Effector memory CD8-positive, alpha-beta T cell (primary cell): ENCODE measurements at places on chromosomes 7 and 10.

DNA sequence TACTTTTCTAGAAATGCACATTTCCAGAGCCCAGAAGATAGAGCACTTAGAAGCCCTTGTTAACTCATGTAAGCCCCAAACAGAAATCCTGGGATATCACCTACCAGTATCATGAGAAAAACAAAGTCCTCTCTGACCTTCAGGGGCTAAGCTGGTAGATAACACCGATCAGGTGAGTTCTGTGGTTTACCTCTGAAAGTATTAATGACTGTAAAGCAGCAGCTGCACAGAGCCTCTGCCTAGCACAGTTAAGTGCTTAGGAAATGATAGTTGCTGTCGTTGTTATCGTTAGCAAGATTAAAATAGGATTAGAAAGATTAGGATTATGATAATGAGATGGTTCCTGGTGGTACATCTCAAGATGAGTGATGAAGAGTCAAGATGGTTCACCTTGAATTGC is 64.9 kb downstream of the PLXNA4 start:
- H3K4me3 ChIP-seq = no peak overlapping the region
- H3K4me1 ChIP-seq = peaks cover 11% of the 10 kb centered on the region
- no peak for DNase-seq
- no peak overlapping the region for H3K27ac ChIP-seq
- H3K36me3 ChIP-seq = no peaks in the 10 kb centered on the region
- peaks cover 6% of the 10 kb centered on the region for H3K27me3 ChIP-seq

DNA sequence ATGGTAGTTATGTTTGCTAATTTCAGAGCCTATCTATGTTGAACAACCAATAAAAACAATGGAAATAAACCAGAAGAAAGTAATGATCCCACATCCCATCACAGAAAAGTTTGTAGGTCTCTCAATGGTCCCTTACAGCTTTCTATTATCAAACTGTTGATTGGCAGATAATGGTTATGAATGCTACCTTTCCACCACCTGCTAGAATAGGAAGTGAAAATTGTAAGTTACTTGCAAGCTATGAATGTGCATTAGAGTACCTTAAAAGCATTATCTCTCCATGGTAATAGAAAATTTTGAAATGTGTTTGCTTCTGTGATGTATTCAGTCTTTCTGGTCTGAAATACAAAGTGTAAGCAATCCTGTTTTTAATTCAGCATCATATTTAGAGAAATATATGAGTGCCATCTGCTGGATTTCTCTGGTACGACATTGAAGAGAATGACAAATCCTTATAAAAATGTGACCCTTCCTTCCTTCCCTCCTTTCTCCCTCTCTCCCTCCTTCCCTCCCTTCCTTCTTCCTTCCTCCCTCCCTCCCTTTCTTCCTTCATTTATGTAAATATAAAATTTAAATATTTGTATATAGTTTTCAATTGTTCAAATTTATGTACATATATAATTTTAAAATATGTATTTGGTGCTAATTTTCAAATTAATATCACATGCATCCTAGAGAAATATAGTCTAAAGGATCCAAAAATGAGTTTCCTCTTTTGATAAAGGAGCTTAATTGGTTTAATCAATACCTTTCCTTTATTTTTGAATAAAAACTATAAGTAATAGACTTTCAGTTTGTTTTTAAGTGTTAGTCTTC is 41.4 kb upstream of the PNLIPRP3 start:
- no peak for DNase-seq
- H3K36me3 ChIP-seq = no peaks in the 10 kb centered on the region
- H3K27me3 ChIP-seq = no peaks in the 10 kb centered on the region

- H3K36me3 ChIP-seq = no peaks in the 10 kb centered on the region
- no peaks in the 10 kb centered on the region for H3K27me3 ChIP-seq
- H3K27ac ChIP-seq = no peak overlapping the region
- no peak overlapping the region for H3K4me3 ChIP-seq
These were observed 566.4 kb downstream of the GFRA1 start for GRCh38 chr10:115706488-115707076.

GRCh38 chr7:93036807-93037206 is 81.0 kb downstream of the SAMD9 start:
- DNase-seq = no peak
- H3K27ac ChIP-seq = no peak overlapping the region
- H3K36me3 ChIP-seq = no peaks in the 10 kb centered on the region
- H3K27me3 ChIP-seq = no peaks in the 10 kb centered on the region
- H3K4me3 ChIP-seq = no peak overlapping the region

GRCh38 chr10:642186-642890 is 47.1 kb downstream of the DIP2C start:
- H3K4me3 ChIP-seq = no peak overlapping the region
- H3K36me3 ChIP-seq = no peaks in the 10 kb centered on the region
- no peak for DNase-seq
- no peaks in the 10 kb centered on the region for H3K4me1 ChIP-seq

GRCh38 chr7:31940167-31940566 is 130.0 kb downstream of the PDE1C start:
- no peaks in the 10 kb centered on the region for H3K36me3 ChIP-seq
- no peaks in the 10 kb centered on the region for H3K4me1 ChIP-seq
- H3K4me3 ChIP-seq = no peak overlapping the region

GRCh38 chr7:103771294-103771693 is 218.2 kb downstream of the RELN start:
- H3K4me3 ChIP-seq = no peak overlapping the region
- no peaks in the 10 kb centered on the region for H3K36me3 ChIP-seq
- no peaks in the 10 kb centered on the region for H3K4me1 ChIP-seq
- no peak overlapping the region for H3K27ac ChIP-seq
- no peak for DNase-seq

- H3K4me1 ChIP-seq = no peaks in the 10 kb centered on the region
- H3K27ac ChIP-seq = no peak overlapping the region
- no peak for DNase-seq
- H3K36me3 ChIP-seq = peaks cover 3% of the 10 kb centered on the region
- H3K27me3 ChIP-seq = no peaks in the 10 kb centered on the region
- no peak overlapping the region for H3K4me3 ChIP-seq
These were observed 180.6 kb downstream of the SEMA3E start for GRCh38 chr7:83468251-83468739.

DNA sequence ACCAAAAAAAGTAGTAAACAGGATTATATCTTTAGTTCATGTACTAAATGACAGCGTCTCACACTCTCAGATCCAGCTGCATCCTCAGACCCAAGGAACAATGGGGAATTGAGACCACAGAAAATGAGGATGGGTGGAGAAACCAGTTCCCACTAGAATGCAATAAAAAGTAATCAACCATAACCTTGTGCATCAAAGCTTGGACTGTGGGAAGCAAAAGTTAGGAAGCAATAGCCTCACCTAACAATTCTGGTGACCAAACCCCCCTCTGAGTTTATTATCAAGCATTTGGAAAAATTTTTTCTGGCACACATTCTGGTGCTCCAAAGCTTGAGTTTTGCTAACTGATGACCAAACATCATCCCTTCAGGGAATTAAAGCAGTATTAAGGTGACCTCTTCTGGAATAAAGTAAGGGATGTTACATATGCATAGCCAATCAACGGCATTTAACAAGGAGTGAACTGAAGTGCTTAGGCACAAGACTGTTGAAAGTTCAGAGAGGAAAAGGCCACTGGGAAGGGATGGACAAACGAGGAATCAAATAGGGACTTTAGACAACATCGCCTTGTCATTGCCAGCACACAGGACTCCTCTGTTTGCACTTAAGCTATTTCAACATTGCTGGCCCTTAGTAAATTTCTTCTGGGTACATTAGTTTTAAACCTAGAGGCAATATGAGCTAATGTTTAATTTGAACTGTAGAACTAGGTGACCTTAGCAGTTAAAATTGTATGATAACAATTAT is 1.2 kb upstream of the MAT1A start:
- no peak for DNase-seq
- no peaks in the 10 kb centered on the region for H3K36me3 ChIP-seq
- H3K4me3 ChIP-seq = no peak overlapping the region
- peaks cover 58% of the 10 kb centered on the region for H3K27me3 ChIP-seq
- no peaks in the 10 kb centered on the region for H3K4me1 ChIP-seq
- no peak overlapping the region for H3K27ac ChIP-seq

GRCh38 chr7:24980534-24981170 is 674 bp upstream of the OSBPL3 start:
- H3K27ac ChIP-seq = peak overlapping the region; percentile 95
- peaks cover 57% of the 10 kb centered on the region for H3K4me1 ChIP-seq
- H3K27me3 ChIP-seq = no peaks in the 10 kb centered on the region
- H3K36me3 ChIP-seq = peaks cover 6% of the 10 kb centered on the region
- DNase-seq = no peak

- H3K27me3 ChIP-seq = no peaks in the 10 kb centered on the region
- H3K4me3 ChIP-seq = no peak overlapping the region
- H3K36me3 ChIP-seq = no peaks in the 10 kb centered on the region
- no peaks in the 10 kb centered on the region for H3K4me1 ChIP-seq
- DNase-seq = no peak
These were observed 379.1 kb downstream of the DNAJB6 start for GRCh38 chr7:157715938-157716280.

GRCh38 chr7:107622429-107622828 is 38.2 kb upstream of the SLC26A4 start:
- no peak overlapping the region for H3K27ac ChIP-seq
- no peaks in the 10 kb centered on the region for H3K4me1 ChIP-seq
- DNase-seq = no peak
- H3K36me3 ChIP-seq = no peaks in the 10 kb centered on the region

GRCh38 chr7:116165717-116166116 is 44.6 kb upstream of the TES start:
- DNase-seq = no peak
- no peak overlapping the region for H3K4me3 ChIP-seq
- H3K27me3 ChIP-seq = peaks cover 28% of the 10 kb centered on the region
- no peaks in the 10 kb centered on the region for H3K36me3 ChIP-seq

- H3K36me3 ChIP-seq = no peaks in the 10 kb centered on the region
- H3K4me3 ChIP-seq = no peak overlapping the region
- no peak overlapping the region for H3K27ac ChIP-seq
- no peak for DNase-seq
- no peaks in the 10 kb centered on the region for H3K27me3 ChIP-seq
These were observed 568.3 kb downstream of the INHBA start for GRCh38 chr7:41134300-41135255.

GRCh38 chr7:98317366-98318040 is 36.0 kb downstream of the BRI3 start:
- H3K4me3 ChIP-seq = no peak overlapping the region
- DNase-seq = no peak
- peaks cover 23% of the 10 kb centered on the region for H3K27me3 ChIP-seq
- no peak overlapping the region for H3K27ac ChIP-seq
- H3K4me1 ChIP-seq = peaks cover 4% of the 10 kb centered on the region

DNA sequence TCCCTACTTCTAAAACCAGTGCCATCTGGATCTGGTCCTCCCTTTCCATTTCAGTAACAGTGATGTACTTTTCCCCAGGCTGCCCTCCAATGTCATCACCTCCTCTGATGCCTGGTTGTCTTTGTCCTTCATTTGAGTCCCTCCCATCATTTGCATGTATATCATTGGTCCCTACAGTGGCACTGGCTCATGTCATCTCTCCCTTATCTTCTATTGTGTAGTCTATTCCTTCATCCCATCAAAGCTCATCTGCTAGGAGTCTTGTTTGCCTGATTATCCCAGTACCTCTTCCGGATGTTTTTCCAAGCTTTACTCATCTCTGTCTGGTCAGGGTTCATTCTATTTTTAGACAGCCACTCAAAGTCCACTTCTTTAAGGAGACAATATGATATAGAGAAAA is 292.9 kb upstream of the BMPER start:
- no peak overlapping the region for H3K4me3 ChIP-seq
- no peak for DNase-seq
- no peaks in the 10 kb centered on the region for H3K27me3 ChIP-seq
- no peaks in the 10 kb centered on the region for H3K4me1 ChIP-seq
